ENCODE measurements at places on chromosomes 3 and 15.

GRCh38 chr3:86790884-86791549 lies 199.9 kb downstream of the VGLL3 start:
- DNase-seq: no peak

DNA sequence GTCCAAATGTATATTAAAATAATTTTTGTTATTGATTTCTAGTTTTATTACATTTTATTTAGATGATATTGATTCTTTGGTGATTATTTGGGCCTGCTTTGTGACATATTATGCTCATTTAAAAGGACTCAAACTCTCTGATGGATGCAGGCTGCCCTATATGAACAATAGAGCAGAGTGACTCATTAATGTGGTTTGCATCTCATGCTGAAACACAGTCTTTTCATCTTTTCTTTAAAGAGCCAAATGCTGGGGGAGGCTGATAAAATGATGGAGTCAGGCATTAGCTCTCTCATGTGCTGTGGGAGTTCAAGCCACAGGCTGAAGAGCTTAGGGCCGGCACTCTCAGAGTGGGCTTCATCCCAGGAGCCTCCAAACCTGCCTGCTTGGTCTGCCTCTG lies 7.2 kb downstream of the PLA1A start:
- no peak for DNase-seq

GRCh38 chr3:182730675-182731042 lies 62.6 kb upstream of the ATP11B start:
- DNase-seq: no peak

DNA sequence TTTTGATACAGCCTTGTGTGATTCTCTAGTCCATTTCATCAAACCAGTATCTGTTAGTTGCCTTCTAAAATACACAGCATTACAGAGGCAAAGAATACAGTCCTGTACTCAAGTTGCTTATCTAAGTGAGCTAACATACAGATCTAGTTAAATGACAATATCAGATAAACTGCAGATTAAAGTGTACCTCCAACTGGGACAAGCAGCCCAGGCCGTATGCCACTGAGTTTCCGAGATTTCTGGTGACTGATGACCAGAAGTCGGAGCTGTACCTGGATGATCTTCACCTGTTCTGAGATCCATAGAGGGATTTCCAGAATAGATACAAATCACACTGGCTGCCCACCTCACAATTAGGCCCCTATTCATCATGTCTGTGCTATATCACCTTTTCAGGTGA lies 6.3 kb upstream of the TRIM59 start:
- no peak for DNase-seq
